ENCODE measurements at places on chromosomes 3 and 15.

GRCh38 chr3:101824702-101825101 is 24.6 kb upstream of the NFKBIZ start:
- no peak for DNase-seq

DNA sequence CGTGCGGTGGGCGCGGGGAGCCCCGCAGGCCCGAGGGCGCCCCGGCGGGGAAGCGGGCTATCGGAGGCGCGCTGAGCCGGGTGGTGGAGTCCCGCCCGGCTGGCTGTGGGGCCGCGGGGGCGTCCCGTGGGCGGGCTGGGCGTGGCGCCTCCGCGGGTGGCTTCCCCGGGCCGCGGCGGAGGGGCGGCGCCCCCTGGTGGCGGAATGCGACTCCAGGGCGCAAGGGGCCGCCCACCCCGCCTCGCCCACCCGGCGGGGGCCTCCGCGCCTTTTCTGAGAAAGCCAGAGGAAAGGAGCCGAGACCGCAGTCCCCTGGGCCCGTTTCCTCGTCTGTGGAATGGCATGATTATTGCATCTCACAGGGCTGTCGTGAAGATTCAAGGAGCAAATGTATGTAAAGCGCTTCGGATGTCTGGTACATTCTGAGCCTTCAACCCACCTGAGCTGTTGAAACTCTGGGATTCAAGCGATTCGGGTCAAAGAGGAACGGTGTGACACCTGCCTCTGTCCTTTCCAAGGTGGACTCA is 31.9 kb upstream of the RAB6B start:
- DNase-seq = no peak

GRCh38 chr3:66220066-66220465 is 735 bp upstream of the SLC25A26 start:
- no peak for DNase-seq

DNA sequence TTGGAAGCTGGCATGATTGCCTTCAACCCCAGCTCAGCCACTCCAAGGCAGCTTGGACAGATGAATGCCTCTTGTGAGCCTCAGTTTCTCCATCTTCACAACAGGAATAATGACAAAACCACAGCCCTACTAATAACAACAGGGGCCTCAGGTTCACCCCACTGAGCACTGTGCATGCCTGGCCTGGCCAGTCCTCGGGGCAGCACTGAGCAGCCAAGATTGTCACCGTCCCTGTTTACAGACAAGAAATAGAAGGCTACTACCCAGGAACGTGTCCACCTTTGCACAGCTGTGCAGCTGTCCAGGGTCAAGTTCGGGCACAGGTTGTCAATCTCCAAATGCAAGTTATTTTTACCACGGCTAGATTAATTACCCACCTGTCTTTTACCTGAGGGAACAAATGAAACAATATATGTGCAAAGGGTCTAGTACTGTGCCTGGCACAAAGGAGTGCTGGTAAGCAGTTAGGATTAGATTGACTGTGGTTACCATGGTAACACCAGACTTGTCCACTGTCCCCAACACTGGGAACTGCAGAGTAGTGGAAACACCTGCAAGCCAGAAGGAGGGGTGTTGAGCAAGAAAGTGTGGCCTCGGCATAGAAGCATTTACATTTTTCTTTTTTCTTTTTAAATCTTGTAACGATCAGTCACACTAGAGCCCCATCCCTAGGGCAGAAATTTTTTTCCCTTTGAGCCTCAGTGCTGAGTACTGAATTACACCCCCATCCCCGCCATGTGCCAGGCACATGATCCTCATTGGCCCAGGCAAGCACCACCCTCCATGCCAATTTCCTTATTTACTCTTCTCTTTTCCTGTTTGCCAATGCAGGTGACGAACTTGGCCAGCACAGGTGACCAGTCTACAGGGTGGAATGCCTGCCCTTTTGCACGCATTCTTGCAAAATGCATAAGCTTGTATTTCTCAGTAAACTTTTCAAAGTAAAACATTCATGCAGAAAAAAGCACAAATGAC is 66.3 kb upstream of the SLC6A6 start:
- DNase-seq = no peak

DNA sequence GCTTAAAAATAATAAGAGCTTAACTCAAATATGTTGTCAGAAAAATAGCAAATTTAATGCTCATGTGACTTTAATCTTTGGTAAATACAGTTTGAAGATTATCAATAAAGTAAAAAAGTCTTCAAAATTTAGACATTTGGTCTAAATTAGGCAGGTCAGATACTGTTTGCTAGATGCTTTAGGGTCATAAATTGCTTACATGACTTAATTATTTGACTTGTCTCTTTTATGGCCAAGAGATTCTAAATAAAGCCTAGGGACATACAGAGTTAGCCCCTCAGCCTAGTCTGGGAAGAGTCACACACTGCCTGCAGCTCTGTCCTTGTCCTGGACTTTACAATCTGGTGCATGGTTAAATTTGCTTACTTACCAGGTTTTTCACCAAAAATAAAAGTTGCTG is 198.3 kb upstream of the LRRFIP2 start:
- no peak for DNase-seq

- no peak for DNase-seq
Measured at GRCh38 chr3:127848131-127849129, 26.1 kb upstream of the MGLL start.

GRCh38 chr15:39211108-39211979 is 369.5 kb upstream of the THBS1 start:
- no peak for DNase-seq
